ENCODE measurements at places on chromosomes 5 and 9.

DNA sequence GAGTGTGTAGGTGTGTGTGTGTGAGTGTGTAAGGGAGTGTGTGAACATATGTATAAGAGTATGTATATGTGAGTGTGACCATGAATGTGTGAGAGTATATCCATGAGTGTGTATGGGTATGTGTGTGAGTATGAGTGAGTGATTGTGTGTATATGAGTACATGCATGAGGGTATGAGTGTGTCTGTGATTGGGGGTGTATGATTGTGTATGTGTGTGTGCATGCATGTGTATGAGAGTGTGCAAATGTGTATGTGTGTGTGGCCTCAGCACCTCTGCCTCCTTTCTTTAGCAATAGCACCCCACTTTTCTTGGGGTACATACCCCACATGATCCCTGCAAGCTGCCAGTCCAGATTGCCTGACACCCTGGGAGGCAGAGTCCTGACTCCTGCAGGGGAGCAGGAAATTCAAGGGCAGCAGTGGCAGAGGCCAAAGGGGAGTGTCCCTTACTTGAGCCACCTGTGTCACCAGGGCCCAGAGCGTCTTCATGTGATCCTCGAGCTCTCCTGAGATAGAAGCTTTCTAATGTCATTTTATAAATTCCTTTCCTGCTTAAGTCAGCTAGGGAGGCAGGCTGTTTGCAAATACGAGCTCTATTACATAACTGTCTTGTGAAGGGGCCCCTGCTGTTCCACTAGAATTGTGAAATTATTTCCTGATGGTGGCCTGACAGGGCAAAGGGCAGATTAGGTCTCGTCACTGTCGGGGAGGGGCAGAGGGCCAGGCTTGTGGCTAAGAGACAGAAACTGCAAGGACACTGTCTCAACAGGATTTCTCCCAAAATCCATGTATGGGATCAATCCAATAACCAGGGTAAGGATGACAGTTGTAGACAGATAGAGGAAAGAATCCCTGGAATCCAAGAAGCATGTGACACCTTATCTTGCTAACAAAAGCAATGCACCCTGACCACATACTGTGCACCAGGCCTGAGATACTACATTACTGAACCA, 389.1 kb downstream of the GADD45G start:
- DNase-seq: peak; percentile 93

GRCh38 chr9:93304574-93305496, 120.9 kb downstream of the WNK2 start:
- DNase-seq: peak; percentile 44

DNA sequence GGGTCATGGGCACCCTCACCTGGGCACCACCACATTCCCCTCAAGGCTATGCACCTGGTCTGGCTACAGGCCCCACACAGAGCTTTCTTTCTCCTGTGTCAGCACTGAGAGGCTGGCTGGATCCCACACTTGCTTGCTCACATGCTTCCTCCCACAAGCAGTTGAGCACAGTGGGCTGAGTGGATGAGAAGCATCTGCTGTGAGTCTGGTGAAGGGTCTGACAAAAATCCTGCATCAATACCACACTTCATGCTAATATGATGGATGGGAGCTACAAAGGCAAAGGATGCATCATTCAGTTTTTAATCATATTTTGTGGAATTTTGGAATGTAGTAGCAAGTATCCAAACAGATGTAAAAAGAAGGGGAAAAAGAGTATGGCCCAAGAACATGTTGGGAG, 830.8 kb upstream of the PTPRD start:
- no peak for DNase-seq

GRCh38 chr5:171309276-171310211, 496 bp downstream of the TLX3 start:
- DNase-seq: no peak

- no peak for DNase-seq
Measured at GRCh38 chr5:149353911-149354310, 3.9 kb upstream of the PCYOX1L start.

GRCh38 chr5:54001976-54002775, 308.2 kb downstream of the ARL15 start:
- peak; percentile 33 for DNase-seq

- DNase-seq: peak; percentile 65
Measured at GRCh38 chr9:108786901-108787689, 68.7 kb downstream of the ACTL7B start.

Measured in suppressor macrophage treated with lipopolysaccharide for 4 hours (primary cell).